ENCODE measurements at places on chromosomes 2 and 18.

- no peak for DNase-seq
Measured at GRCh38 chr18:80010551-80010906, 22.2 kb upstream of the TXNL4A start.

- no peak for DNase-seq
Measured at GRCh38 chr2:215328066-215328465, 16.2 kb downstream of the ATIC start.

- no peak for DNase-seq
Measured at GRCh38 chr2:180715044-180715443, 265.4 kb upstream of the UBE2E3 start.

- DNase-seq = no peak
Measured at GRCh38 chr18:69956665-69957620, 9.3 kb upstream of the CD226 start.

DNA sequence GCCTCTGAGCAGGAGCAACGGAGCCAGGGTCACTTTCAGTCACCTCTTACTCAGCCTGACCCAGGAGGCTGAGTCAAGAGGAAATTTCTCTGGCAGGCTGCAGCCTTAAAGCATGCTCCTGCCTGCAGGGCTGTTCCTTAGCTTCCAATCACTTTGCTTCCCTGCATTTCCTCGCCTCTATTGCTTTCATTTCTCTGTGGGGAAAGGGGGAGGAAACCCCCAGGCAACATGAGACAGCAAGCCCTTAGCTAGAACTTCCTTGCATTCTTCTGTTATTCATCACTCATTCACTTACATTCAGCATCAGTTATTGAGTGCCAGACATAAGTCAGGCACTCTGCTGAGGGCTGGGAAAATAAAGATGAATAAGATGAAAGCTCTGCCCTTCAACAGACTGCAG, 13.0 kb downstream of the XDH start:
- DNase-seq = no peak

- no peak for DNase-seq
Measured at GRCh38 chr2:28726177-28726576, 25.5 kb upstream of the PPP1CB start.

DNA sequence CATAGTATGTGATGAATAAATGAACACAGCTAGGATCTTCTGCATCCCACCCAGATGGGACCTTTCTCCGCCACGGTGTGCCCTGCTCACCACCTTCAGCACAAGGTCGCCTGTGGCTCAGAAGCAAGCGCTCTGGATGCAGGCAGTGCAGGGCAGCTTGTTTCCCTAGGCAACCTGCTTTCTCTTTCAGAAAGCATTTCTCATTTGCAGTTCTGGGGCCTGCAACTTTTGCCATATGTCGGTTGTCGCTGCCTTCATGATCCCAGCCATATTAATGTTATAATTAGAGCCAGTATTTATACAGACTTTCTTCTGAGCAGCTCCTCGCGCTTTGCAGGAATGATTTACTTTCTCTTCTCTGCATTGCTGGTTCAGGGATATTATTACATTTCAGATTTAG, 692.8 kb downstream of the RNF144A start:
- DNase-seq = peak; percentile 23

DNA sequence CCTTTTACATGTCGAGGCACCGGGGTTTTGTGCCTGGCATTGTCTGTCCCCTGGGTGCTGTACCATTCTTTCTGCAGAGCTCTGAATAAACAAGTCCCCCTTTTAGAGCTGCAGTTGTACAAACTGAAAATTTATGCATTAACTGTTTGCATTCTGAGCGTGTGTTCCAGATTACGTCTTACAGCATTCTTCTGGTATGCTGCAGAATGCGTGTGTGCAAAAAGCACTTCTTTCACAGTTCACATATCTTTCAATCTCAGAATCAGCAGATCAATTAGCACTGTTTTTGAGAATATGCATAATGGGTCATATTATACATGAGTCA, 27.5 kb downstream of the MEIS1 start:
- DNase-seq = no peak

DNA sequence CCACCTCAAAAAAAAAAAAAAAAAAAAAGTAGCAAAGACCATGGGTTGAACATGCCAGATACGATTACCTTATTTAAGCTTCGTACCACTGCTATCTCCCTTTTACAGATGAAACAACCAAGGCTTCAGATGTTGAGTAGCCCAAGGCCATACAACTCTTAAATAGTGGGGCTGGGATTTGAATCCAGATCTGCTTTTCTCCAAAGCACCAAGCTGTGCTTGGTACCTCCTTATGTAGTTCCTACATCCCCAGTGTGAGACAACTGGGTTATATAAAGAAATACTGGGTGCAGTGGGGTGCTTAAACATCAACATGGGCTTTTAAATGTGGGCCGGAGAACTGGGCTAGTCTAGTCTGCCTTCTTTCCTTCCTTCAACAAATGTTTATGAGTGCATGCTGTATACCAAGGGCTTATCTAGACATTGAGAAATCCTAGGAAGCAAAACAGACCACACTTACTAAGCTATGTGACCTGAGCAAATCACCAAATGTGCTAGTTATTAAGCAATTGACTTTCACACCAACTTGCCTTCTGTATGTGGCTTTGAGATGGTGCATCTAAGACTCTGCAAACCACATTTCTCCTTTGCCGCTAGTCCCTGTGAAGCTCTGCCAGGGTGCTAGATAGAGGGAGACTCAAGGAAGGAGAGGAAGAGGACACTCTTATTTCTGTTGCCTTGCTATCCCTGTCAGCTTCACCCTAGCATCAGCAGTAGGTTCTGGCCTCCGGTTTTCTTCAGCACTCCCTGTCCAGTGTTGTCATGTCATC, 206.8 kb upstream of the FBXO11 start:
- DNase-seq = no peak

Data from OCI-LY7 (cell line).